ENCODE measurements at places on chromosomes 7 and 10.

GRCh38 chr10:30744106-30744505, 114.6 kb upstream of the LYZL2 start:
- DNase-seq, result no peak

DNA sequence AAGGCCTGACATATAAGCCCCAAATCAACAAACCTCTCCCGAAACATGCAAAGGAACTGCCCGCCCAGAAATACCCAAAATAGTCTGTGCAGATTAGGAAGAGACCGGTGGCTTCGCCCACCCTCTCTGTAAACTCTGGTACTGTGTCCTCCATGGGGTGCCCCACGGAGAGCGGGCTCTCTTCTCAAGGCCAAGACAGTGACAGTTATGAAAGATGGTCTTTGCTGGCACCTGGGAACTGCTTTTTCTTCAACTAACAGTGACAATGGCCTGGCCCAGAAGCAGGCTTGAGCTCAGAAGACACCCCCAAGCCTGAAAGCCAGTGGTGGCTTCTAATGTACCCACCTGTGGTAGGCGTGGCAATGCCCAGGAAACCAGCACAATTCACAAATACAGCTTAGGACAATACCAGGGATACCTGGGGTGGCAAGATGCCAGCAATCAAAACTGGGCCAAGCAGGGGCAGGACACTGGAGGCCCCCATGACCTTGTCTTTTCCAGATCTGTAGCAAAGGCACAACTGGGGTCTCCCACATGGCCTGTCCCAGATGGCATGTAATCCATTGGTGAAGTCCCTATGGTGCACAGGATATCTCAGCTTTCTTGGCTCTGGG, 107.6 kb downstream of the NEURL1 start:
- no peak for DNase-seq

- no peak for DNase-seq
Measured at GRCh38 chr7:129571201-129571600, 40.3 kb upstream of the NRF1 start.

DNA sequence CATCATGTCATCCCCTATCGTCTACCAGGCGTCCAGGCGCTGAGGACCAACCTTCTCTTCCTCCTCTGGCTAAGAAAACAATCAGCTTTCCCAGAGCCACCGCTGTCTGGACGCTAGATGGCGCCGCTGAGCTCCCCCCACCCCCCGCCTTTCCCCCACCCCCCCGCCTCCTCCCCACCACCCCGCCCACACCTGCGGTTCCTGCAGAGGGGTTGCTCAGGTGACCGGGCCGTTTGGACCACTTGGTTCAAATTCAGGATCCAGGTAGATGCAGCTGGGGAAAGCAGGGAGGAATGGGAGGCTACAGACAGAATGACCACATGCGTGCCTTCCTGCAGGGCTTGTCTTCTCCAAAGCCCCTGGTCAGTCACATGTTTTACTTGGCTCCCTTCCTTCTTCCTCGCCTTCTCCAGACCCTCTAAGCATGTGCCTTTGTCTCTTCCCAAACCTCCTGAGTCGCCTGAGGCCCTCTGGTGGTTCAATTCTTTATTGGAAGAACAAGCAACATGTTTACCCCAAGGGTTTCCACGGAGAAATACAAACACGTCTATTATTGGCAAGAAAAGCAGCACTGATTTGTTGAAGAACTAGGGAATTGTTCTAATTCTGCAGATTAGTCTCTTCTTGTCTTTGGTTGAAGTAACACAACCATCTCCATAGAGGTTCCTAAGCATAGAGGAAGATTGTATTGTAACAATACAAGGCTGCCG, 24.7 kb downstream of the AOC1 start:
- DNase-seq, result peak; percentile 34

DNA sequence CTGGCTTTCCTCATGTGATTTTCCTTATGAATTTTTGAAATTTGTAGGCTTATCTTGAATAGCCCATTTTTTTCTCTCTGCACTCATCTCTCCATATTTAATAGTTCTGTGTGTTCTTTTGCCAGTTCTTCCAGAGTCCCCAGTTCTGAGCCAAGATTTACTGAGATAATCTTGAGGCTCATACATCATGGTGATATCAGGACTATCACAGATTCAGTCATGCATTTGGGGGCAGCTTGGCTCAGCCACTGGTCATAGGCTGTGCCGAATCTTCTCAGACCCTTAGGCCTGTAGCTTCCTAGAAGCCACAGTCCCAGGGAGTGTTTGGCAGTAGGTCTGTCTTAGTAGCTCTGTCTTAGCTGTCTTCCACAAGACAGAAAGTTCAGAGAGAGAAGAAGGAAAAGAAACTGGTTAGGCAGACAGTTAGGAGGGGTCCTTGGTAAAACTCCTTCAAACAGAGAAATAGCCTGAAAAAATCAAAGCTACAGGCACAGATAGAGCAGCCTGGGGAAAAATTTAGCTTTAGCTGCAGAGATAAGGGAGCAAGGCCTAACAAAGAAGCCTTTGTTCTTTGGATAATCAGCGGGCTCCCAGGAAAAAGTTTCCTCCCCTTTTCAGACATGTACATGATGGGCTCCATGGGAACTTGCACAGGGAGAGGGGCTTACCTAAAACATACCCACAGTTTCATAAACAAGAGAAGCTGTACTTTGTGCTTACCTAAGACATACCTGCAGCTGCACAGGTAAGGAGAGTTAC, 29.1 kb downstream of the FAS start:
- no peak for DNase-seq

DNA sequence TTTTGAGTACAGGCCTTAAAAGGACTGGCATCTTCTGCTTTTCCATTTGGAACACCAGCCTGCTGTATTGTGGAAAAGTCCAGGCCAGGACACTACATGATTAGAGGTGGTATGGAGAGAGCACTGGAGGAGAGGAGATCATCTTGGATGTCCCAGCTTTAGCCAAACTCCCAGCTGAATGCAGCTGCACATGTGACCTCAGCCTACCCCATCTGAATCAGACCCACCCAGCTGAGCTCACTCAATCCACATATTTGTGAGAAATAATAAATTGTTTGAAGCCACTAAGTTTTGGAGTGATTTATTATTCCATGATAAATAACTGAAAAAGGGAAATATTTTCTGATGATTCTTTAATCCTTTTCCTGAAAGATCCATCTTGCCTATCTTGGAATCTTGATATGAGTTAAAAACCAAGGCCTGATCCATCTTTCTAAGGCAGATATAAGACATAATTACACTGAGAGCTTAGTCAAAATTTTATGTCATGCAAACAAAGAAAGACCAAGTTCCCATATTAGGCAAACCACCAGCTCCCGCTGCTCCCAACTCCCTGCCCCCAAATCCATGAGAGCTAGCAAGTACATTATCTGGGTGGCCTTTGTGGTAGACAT, 55.1 kb upstream of the TRIL start:
- no peak for DNase-seq

DNA sequence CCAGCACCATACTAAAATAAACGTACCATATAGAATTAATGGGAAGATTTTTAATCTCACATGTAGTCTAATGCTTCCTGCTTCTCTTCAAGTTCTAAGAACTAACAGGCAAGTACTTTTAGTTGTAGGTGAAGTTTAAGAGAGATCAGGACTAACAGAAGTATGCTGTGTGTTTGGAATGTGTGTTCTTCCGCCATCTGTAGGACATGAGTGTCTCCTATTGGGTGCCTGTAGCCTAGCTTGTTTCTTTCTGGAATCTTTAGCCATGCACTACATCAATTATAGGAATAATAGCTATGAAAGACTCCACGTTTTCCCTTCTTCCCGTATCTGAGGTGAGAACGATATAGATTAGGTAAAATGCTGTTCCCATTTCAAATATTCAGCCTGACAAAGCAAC, 140.2 kb upstream of the AHR start:
- no peak for DNase-seq

GRCh38 chr7:141074162-141074991, 513 bp downstream of the TMEM178B start:
- DNase-seq, result no peak

DNA sequence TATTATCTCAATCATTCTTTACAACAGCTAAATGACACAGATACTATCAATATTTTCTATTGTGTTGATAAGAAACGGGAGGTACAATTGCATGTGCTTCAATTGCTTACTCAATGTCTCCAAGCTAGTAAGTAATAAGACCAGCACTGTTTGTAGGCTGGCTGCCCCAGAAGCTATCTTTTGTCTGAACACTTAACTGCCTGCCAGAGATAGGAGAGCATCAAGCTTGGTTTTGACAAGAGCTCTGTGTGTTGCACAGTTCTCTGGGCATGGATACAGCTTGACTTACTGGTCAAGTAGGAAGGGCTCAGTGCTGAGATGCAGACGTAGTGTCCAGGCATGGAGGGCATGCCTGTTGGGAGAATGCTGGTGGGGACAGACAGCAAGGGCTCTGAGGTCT, 26.3 kb upstream of the CAPZA2 start:
- no peak for DNase-seq

DNA sequence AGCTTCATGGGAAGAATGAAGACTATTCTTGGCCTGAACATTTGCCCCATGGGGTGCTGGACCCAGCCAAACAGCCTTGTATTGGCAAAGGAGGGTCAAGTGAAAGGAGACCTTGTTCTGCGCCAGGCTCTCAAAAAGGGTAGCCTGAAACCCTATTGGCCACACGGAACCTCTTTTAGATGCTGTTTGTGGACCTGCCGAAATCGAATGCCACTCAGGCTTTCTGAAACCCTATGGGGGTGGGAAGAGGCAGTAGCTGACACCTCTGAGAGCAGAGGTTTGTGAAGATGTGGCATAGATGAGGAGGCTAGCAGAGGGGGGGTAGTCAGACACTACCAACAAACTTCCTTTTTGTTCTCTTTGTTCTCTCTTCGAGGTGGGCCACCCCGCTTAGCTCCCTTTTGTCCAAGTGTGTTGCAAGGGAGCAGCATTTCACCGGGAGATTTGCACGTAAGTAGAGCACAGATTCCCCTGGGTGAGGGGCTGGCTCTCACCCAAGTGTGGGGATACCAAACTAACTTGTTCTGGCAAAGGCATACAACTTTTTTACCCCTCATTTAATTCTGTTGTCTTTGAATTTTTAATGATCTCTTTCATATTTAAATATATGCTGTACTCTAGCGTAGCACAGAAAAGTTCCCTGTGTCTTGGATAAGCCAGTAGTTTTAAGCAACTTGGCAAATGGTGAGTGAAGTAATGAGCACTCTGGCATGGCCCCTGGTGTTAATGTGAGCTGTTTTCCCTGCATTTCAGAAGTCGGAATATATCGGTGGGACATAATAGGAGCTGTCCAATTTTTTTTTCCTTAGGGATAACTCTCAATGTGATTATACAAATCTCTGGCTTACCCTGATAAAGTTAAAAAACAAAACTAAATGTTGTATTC, 107.7 kb downstream of the SEPTIN7 start:
- DNase-seq, result no peak

- DNase-seq, result no peak
Measured at GRCh38 chr10:85863301-85864172, 503.1 kb downstream of the GRID1 start.

- DNase-seq, result no peak
Measured at GRCh38 chr7:158121441-158122045, 466.1 kb downstream of the PTPRN2 start.

- no peak for DNase-seq
Measured at GRCh38 chr7:46206476-46207060, 285.5 kb upstream of the IGFBP3 start.

DNA sequence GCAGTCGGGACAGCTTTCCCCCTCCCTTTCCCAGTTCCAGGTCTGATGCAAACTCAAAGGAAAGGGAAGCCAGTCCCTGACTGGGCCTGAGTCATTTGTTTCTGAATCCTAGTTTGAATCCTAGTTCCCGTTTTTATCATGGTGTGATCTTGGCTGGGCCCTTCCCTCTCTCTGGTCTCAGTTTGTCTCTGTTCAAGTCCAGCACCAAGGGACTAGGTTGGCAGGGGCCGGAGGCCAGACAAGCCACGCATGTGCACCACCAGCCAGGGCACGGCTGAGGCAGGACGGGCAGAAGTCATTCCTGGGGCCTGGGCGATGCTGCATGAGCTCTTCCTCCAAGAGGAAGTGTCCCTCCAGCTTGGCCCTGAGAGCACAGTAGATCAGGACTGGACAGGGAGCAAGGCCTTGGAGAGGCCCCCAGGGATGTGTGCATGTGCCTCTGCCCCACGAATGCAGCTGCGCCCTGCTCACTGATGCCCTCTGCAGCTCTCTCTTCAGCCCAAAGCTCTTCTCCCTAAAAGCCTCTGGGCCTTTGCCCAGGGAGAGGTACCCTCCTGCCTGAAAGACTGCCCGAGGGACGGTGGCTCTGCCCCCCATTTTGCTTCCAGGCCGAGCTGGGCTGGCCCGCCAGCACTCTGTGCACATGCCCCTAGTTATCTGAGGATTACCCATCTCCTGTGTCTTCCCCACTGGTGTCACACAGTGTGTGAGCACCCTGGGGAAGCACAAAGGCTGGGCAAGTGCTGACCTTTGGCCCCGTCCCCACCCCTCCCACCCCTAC, 86.7 kb downstream of the ZMIZ1 start:
- no peak for DNase-seq

- no peak for DNase-seq
Measured at GRCh38 chr10:122461367-122461728, at the start of gene HTRA1. TSS of gene HTRA1 (plus strand) at chr10:122461553. CDS start at chr10:122461653, 100 bp downstream.

GRCh38 chr10:67603701-67604100, 92.3 kb downstream of the CTNNA3 start:
- no peak for DNase-seq

DNA sequence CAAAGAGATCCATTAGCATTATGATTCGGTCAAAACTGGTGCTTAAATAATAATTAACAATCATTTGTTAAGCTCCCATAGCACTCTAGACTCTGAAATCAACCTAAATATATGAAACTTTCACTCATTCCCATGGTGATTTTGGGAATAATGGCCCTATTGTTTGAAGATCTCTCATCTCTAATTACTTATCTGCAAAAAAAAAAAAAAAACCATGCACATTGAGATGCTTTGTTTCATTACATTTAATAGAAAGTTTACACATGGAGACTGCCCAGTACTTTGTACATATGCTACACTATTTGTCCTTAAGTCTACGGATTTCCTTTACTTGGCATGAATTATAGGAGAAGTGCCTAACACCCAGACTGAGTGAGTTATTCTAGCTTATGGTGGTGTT, 280.6 kb upstream of the MEOX2 start:
- no peak for DNase-seq

DNA sequence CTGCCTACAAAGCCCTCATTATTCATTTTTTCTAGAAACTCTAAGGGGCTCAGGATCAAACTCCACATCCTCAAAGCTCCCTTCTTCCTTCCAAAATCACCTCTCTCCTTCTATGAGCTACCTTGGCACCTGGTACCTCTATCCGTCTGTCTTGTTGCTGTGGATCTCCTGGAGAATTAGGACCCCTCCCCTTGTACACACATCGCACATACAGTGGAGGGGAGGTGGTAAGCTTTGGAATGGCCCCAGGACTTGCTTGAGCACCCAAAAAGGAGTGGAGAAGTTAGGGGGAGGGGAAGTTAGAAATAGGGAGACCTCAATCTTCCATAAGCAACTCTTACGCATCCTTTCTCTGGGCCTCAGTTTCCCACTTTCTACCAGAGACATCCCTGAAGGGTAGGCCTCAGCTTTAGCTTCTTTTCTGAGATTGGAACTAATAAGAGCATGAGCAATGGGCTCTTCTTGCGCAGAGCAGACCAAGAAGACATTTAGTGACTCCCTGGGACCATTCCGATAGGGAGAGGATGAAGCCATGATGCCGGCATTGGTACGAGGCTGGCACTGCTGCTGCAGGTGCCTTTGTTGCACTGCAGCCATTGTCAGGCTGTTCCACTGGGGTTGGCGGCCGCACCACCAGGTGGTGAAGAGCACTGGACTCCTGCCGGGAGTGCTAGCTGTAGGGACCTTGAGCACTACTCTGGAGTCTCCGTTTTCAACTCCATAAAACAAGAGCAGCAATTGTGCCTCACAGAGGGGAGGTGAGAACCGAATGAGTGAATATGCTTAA, 4.5 kb downstream of the CYP26C1 start:
- no peak for DNase-seq

GRCh38 chr7:102173669-102174068, 113.0 kb upstream of the SH2B2 start:
- no peak for DNase-seq
